NCI-H187 (cell line): ENCODE measurements at places on chromosomes 7 and 10.

DNA sequence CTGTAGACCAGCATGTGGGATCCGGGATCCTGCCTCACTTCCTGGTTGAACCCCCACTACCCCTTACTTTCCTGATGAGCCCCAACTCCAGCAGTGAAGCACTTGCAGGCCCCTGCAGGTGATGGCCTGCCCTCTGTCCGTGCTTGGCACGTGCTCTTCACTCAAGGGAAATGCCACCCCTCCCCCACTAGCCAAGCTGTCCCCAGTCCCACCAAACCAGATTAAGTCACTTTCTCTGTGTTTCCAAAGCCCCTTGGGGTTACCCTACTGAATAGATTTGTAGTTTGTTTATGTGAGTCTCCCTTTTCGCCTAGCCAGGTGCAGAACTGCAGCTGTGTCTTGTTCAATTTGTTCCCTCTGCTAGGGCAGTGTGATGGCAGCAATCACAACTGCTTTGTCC is 121.7 kb downstream of the WDFY4 start:
- DNase-seq = no peak

DNA sequence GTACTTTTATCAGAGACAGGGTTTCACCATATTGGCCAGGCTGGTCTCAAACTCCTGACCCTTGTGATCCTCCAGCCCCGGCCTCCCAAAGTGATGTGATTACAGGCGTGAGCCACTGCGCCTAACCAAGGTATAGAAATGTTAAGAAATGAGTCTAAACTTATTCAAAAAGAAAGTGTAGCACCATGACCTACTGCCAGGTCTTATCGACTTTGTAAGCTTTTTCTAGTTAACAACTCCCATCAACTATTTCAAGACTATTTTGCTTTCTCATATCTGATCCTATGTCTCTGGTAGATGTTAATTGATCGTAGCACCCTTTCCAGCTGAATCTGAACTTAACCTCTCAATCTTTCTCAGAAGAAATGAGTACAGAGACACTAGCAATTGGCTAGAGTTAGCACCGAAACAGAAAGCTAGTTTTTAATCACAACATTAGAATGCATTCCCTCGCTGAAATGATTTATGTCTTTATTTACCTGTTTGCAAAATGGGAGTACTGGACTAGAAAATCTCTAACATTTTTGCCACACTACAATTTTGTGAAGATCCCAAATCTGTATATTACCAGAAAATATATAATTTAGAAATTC is 114.0 kb upstream of the HGF start:
- DNase-seq = no peak

DNA sequence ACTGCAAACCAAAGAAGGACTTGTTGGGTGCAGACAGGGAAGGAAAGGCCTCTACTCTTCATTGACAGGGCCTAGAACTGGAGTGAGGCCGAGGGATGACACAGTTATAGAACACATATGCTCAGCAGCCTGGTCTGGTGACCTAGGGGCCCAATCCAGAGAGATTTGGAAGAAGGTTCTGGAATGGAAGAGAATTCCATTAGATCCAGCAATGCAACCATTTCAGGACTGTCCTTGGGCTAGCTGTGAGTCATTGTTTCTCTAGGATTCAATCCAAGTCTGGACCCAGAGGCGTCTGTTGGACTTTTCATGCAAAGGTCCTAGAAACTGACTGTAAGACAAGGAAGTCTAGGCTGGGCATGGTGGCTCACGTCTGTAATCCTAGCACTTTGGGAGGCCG is 59.2 kb downstream of the WIPF3 start:
- no peak for DNase-seq

DNA sequence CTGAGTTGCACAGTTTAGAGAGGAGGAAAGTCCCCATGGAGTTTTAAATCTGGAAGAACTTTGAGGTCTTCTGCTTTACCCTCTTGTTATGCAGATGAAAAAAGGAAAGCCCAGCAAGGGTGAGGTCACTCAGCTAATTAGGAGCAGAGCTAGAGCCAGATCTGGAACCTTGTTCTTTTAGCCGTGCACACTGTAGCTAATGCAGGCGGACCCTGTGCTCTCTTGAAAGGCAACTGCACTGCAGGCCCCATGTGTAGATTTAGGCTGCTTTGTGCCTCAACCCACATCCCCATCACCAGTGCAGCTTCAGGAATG is 63.4 kb downstream of the SYPL1 start:
- DNase-seq = no peak

DNA sequence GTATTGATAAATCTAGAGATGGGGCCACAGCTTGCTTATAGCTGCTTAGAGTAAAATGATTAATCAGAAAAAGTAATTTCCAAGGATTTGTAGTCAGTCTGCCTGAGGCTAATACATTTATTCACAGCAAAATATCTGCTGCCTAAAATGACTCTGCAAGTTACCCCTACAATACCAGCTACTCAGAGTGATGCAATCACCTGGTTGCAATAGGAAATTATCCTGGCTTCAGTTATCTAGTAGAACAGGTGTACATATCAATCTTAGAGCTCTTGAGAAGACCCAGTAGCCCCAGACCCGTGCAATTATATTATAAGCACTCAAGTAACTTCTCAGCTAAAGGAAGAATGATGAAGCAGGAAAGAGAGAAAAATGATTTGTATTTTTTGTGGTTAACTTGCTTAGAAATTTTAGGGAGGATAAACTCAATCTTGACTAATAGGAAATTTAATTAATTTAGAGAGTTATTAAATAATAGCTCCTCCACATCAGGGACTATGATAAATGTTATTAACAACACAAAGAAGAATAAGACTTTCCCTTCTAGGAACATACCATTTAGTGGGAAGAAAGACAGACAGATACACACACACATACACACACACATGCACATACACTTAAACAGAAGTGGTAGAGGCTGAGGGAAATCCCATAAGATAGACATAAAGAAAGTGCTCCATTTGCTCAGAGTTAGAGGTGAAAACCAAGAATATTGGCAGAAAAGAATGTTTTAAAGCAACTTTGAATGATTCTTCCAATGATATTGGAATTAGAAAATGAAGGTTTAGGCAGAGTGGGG is 140.4 kb upstream of the PRSS1 start:
- DNase-seq = no peak

DNA sequence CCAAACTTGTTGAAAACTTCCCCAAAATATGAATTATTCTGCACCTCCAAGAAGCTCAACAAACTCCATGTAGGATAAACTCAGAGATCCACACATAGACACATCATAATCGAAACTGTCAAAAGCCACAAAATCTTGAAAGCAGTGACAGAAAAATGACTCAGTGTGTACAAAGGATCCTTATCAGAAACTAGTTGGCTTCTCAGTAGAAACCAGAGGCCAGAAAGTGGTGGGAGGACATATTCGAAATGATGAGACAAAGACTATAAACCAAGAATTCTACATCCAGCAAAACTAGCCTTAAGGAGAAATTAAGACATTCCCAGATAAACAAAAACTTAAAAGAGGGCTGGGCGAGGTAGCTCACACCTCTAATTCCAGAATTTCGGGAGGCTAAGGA is 38.5 kb downstream of the MCMBP start:
- DNase-seq = no peak

GRCh38 chr7:98254951-98255610 is 3.0 kb upstream of the TECPR1 start:
- no peak for DNase-seq

DNA sequence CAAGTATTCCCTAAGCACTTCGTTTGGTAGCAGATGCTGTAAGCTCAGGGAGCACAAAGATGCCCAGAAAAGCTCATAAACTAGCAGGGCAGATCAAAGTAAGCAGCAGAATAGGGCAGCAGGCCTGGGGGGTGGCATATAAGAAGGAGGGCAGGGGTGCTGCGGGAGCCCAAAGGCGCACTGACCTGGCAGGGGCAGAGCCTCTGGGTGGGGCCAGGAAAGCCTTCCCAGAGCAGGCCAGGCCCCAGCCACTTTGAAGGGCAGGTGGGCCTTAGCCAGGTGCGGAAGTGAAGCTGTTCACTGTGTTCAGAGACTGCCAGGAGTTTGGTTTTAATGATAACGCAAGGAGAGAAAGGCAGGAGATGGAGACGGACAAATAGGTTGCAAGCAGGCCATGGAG is 3.9 kb downstream of the GDF10 start:
- no peak for DNase-seq

GRCh38 chr10:14904316-14904732 is 25.7 kb downstream of the SUV39H2 start:
- DNase-seq = no peak

DNA sequence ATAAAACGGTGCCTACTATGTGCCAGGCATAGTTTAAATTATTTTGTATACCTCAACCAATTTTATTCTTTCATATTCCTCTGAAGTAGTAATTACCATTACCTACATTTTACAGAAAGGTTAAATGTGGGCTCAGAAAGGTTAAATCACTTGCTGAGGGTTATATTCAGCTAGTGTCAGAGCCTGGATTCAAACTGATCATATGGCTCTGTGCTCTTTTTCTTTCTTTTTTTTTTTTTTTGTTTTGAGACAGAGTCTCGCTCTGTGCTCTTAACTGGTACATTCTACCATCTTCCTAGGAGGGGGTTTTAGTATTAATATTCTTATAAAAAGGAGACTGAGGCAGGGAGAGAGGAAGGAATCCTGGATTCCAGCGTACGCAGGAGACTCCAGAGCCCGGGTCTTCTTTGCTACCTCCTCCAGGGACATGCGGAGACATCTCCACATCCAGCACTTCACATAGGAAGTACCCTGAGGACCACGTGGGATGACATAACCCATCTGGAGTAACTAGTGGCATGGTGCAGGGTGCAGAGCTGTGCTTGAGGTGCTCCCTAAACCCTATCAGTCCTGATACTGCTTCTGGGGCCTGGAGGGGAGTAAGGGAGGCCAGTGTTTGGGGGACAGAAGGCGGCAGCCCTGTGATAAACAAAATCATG is 29.6 kb upstream of the ATXN7L1 start:
- no peak for DNase-seq

GRCh38 chr7:5526100-5526905 is 102.7 kb upstream of the TNRC18 start:
- DNase-seq = no peak

- no peak for DNase-seq
These were observed 64.3 kb downstream of the MYL10 start for GRCh38 chr7:101564778-101565211.

- no peak for DNase-seq
These were observed 20.5 kb upstream of the RHEB start for GRCh38 chr7:151540146-151540545.

GRCh38 chr10:112369495-112370423 is 4.2 kb upstream of the ACSL5 start:
- no peak for DNase-seq

- DNase-seq = peak; percentile 40
These were observed 2.6 kb upstream of the PPIF start for GRCh38 chr10:79344502-79345195.

DNA sequence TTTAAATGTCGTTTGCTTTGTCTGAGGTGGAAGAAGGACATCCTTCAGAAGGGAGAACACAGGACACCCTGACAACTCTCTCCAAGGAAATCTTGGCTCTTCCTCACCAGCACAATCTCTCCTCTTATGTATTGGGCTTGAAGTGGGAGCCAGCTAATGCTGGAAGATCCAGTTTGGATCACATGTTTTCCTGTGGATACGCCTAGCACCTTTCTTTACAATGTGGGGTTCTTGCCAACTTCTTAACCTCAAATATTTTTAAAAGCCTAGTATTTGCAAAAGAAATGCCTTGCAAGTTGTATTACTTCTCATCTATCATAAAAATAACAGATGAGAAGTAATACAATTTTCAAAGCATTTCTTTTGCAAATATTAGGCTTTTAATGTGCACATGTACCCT is 76.4 kb downstream of the FRMD4A start:
- DNase-seq = no peak

DNA sequence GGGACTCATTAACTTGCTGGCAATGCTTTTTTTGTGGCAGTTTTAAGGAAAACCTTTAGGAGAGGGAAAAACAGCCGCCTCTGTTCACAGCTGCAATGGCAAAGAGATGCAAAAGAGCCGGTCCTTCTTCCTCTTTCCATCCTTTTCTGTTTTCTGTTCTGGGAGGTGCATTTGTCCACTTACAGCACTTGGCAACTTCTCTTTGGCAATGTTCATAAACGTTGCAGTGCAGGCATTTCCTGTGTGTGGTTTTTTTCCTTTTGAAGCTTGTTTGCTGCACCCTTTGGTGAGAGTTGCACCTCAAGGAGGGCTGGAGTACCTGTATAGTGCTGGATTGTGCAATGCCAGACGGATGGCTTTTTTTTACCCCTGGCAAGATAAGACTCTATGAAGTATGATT is 53.9 kb upstream of the HABP2 start:
- no peak for DNase-seq

DNA sequence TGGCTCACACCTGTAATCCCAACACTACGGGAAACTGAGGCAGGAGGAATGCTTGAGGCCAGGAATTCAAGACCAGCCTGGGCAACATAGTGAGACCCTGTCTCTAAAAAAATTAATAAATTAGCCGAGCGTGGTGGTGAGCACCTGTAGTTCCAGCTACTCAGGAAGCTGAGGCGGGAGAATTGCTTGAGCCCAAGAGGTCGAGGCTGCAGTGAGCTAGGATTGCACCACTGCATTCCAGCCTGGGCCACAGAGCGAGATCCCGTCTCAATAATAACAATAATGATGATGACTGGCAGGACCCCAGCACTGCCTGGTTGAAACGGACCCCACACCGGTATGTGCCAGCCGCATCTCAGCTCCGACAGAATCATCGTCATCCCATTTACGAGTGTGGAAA is 93.0 kb downstream of the ELFN1 start:
- no peak for DNase-seq

DNA sequence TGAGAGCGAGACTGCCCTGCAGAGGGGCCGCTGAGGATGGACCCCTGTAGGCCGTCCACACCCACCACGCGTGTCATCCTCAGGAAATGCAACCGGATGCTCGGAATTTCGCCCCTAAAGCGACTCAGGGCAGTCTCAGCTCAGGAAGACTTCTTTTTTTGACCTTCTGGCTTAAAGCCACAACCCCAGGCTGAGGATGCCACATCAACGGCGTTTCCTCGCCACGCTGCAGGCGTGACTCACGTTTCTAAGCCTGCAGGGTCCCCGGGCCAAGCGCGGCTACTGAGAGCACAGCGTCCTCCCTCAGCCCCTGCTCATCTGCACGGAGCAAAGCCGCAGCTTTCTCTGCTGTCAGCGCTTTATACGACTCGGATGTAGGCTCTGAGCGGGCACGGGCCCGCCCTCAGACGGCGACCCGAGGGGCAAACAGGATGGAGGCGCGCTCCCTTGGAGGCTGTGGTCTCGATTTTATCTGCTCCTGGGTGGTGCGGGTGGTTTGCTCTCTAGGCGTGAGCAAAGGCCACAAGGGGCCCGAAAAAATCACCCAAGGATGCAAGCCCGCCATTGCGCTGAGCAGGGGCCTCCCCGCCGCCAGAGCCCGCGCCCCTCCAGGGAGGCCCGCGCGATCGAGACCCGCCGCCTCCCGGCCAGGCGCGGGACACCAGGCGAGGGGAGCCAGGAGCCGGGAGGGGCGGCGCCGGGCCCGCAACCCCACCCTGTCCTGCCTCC is 726 bp upstream of the INSIG1 start:
- DNase-seq = peak; percentile 57
